Prostate gland (tissue), 2 donors: ENCODE measurements at places on chromosomes 2 and 18. TPM values are rescaled to one million over a fixed set of nuclear protein-coding genes. Genes with fewer than 3 reads are reported as not detected.

GRCh38 chr2:141968433-141968832 lies 162.4 kb downstream of the LRP1B start:
- H3K4me3 ChIP-seq = no peak overlapping the region
- H3K36me3 ChIP-seq = no peaks in the 10 kb centered on the region
- H3K27me3 ChIP-seq = no peaks in the 10 kb centered on the region
- H3K4me1 ChIP-seq = no peaks in the 10 kb centered on the region
- DNase-seq = no peak

DNA sequence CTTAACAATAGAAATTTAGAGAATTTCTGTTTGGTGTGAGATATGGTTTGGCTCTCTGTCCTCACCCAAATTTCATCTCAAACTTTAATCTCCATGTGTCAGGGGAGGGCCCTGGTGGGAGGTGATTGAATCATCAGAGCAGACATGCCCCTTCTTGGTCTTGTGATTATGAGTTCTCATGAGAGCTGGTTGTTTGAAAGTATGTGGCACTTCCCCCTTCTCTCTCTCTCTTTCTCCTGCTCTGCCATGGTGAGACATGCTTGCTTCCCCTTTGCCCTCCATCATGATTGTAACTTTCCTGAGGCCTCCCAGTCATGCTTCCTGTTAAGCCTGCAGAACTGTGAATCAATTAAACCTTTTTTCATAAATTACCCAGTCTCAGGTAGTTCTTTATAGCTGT lies 524.7 kb upstream of the ACVR2A start:
- H3K27ac ChIP-seq = no peak overlapping the region
- no peaks in the 10 kb centered on the region for H3K4me1 ChIP-seq
- no peak for DNase-seq
- H3K36me3 ChIP-seq = no peaks in the 10 kb centered on the region
- H3K27me3 ChIP-seq = no peaks in the 10 kb centered on the region
- H3K4me3 ChIP-seq = no peak overlapping the region

DNA sequence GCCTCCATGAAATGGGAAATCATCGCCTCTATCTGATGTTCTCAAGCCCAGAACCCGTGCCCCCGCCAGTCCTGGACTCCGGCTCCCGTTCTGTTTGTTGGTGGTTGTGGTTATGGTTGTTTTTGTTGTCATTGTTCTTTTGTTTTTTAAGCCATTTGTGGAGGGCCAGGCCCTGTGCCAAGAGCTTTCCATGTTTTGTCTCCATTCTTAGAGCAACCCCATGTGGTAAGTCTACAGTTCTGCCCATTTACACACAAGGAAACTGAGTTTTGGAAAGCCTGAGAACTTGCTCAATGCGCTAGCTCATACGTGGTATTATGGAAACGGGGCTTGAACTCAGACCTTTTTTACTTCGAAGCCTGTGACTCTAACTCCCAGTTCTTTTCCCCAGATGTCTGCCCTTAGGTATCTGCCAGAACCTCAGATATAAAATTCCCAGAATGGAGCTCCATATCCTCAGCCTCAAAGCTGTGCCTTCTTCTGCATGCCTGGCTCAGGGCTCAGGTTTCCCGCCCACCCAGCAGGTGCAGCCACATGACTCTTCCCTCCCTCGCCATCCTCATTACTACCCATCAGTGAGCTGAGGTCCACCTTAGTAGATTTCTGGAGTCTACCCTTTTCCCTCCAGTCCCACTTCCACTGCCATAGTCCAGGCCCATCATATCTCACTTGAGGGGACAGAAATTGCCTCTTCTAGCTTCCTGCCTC lies 194.1 kb downstream of the KLHL29 start:
- H3K27ac ChIP-seq = no peak overlapping the region
- no peak for DNase-seq
- no peak overlapping the region for H3K4me3 ChIP-seq
- no peaks in the 10 kb centered on the region for H3K36me3 ChIP-seq

- no peaks in the 10 kb centered on the region for H3K4me1 ChIP-seq
- H3K27me3 ChIP-seq = no peaks in the 10 kb centered on the region
- DNase-seq = no peak
- no peak overlapping the region for H3K4me3 ChIP-seq
- no peaks in the 10 kb centered on the region for H3K36me3 ChIP-seq
These were observed 419.3 kb downstream of the ZNF516 start for GRCh38 chr18:76075777-76076176.

The ACVR1 gene
- total RNA-seq = 16.0 TPM

The GYPC gene
- 32.9 TPM for total RNA-seq

The OTOS gene
- total RNA-seq = not detected
